ENCODE measurements at places on chromosomes 5 and 9. TPM values are rescaled to one million over a fixed set of nuclear protein-coding genes. Genes with fewer than 3 reads are reported as not detected.

ST8SIA4 gene
- total RNA-seq: 0.26 TPM

IL4 gene
- not detected for total RNA-seq

STKLD1 gene
- total RNA-seq: 0.79 TPM

SAXO1 gene
- under 0.01 TPM for total RNA-seq

Data from aortic smooth muscle cell (primary cell).